Activated T-helper 9 cell treated with anti-CD3 and anti-CD28 coated beads, Interleukin-2, amount 50 U/mL, for 16 hours (primary cell): ENCODE measurements at places on chromosomes 2 and 18.

GRCh38 chr2:66495788-66496640, 61.1 kb downstream of the MEIS1 start:
- DNase-seq = no peak

DNA sequence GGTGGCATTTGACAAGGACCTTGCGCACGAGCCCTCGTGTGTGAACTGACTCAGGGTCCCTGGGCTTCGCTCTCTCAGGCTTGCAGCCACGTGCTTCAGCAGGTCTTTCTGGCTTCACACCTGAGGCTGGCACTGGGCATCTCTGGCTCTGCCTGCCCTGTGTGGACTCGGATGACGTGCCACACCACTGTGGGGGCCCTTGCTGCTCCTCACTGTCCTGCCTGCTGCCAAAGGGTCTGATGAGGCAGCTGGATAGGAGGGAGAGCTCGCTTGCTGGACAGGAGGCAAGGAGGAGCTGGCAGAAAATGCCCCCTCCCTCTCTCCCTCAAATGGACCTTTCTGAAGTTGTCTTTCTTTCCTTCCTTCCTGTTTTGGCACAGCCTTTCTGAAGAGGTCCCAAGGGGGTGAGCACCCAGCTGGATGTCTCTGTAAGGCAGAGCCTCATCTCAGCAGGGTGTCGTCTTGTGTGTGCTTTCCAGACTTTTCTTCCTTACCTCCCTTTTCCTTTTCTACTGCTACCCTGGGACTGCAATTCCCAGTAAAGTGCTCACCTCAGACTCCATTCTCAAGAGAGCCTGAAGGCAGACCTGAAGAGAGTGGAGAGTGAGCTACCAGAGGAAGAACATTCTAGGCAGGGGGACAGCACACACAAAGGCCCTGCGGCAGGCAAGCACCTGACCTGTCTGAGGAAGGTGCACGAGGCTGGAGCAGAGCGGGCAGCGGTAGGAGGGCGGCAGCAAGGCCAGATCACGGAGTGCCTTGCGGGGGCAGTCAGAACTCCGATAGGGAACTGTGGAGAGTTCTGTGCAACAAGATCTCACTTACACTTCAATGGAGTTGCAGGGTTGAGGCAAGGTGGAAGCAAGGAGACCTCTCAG, 5.3 kb downstream of the PER2 start:
- no peak for DNase-seq

GRCh38 chr2:72156872-72157271, 9.2 kb upstream of the CYP26B1 start:
- DNase-seq = no peak

GRCh38 chr2:230840301-230840700, 24.4 kb upstream of the ITM2C start:
- no peak for DNase-seq

GRCh38 chr2:227006189-227006897, 157.7 kb downstream of the COL4A4 start:
- no peak for DNase-seq

DNA sequence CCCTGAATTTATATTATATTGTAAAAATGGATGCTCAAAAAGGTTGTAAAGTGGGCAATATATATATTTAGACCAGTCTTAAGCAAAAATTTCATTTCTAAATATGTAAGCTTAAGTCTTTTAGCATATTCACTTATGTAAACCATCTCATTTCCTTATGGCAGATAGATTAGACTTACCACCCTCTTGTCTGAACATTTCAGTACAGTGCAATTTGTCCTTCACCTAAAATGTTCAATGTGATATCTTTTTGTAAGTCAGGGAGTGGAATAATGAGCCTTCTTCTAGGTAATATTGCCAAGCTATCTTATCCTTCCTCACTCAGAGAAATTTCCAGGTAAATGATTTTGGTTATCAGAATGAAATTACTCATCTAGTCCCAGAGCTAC, 92.3 kb downstream of the KLF7 start:
- DNase-seq = no peak
